ENCODE measurements at places on chromosomes 4 and X.

- DNase-seq: no peak
Observed at GRCh38 chrX:42536286-42536685, 241.7 kb downstream of the PPP1R2C start.

DNA sequence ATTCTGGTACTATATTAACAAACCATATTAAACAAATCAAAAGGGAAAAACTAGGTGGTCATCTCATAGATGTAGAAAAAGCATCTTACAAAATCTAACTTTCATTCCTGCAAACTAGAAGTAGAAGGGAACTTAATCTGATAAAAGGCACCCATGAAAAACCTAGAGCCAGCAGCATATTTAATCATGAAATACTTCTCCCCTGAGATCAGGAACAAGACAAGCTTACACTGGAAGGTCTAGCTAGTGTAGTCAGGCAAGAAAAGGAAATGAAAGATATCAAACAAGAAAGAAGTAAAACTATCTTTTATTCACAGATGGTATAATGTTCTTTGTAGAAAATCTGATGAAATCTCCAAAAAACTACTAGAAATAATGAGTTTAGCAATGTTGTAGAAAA, 41.2 kb downstream of the ATP10D start:
- DNase-seq: no peak

DNA sequence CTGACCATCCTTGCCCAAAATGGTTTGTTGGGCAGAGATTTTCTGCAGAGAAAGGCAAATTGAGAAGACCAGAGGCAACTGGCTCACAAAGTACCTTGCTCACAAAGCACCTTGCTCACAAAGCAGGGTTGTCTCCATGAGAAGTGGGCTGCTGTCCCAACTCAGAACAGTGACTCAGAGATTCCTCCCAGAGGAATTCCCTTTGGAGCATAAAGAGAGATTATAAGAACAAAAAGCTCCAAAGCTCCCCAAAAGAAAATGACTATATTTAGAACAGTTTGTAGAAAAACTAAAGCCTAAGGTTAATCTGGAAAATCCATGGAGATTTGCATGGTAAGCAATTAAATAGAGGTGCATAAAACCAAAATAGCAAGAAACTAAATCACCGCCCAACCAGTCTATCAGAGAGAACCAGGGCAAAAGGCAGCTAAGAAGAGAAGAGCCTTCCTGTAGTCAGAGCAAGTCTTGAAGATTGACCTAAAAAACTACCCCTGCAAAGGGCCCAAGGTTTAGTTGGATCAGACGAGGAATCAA, 731.4 kb downstream of the FAT4 start:
- no peak for DNase-seq

DNA sequence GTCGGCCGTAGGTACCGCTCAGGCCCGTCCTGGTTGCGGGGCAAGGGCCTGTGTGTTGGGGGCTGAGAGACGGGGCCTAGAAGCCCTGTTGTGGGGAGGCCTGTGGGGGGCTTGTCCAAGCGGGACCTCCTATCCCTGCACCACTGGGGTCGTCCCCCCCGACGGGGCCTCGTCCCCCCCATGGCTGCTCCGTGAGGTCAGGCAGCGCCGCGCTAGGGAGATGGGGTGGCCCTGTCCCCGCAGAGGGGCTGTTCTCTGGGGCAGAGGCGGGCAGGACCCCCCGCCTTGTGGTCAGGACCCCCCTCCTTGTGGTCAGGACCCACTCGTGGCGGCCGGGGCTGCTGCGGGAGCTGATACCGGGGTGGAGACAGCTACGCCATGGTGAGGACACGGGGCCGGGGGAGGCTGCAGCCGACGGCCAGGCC, 12.1 kb upstream of the GTPBP6 start:
- DNase-seq: no peak

DNA sequence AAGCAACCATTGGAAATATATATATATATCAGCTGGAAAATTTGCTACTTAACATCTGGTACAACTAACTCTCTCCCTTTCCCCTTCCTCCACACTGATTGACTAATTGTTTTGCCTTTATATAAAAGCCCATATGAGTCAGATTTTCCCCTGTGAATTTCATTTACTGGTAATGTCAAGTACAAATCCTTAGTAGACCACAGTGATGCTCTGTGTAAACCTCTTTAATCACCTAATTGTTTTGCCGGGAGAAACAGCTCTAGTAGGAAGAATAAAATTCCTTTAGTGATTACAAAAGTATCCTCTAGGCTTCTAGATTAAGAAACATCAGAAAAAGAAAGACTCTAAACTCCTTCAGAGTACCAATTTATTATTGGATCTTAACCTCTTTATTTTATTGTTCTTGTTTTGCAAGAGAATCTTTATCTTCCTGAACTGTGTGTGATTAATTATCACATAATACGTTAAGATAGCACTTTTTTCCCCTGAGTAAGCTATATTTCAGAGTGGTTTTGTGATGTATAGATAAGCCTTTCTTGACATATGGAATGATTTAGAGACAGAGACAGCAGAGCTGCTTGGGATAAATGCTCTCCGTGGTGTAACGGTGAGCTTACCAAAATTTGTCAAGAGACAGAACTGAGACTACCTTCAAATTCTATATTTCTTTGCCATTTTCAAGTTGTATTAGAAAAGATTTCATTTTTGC, 1606.4 kb upstream of the TENM3 start:
- DNase-seq: no peak

DNA sequence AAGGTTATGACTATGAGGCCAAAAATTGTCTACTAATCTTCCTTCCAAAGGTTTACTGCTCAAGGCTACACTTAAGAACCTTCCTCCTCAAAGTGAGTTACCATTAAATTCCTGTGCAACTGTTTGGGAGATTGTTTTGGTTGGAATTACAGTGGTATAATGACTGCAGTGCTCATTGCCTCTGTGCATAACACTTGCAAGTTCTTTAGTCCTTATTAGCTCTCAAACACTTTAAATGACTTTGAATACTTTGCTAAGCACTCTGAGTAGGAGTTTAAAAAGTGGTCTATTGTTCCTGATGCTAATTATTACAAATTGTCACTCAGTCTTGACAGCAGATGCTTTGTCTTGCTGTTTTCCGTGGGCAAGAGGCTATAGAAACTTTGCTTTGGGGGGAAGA, 422.8 kb upstream of the PABPC4L start:
- DNase-seq: no peak

GRCh38 chrX:97629597-97629985, 745.9 kb downstream of the RPA4 start:
- DNase-seq: no peak

DNA sequence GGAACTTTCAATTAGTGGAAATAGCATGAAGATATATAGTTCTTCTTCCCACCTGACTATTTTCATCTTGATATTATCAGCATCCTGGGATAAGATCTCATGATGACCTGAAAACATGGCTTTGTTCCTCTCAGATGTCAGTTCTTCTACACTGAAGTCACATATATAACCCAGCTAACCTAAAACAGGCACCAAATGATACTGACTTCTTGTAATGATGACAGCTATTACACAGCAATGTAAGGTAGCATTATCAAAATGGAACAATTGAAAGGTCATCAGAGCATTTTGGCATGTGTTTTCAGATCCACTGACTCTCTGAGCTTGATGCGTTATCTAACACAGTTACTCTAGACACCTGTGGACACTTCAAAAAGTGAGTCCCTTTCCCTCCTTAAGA, 469.9 kb downstream of the INPP4B start:
- DNase-seq: no peak

GRCh38 chr4:25377572-25378436, 741 bp downstream of the ANAPC4 start:
- no peak for DNase-seq

GRCh38 chrX:129631849-129632248, 22.9 kb downstream of the APLN start:
- no peak for DNase-seq

- DNase-seq: no peak
Observed at GRCh38 chr4:183806341-183806740, 98.8 kb upstream of the STOX2 start.

GRCh38 chr4:30720661-30721184, 554 bp downstream of the PCDH7 start:
- no peak for DNase-seq

DNA sequence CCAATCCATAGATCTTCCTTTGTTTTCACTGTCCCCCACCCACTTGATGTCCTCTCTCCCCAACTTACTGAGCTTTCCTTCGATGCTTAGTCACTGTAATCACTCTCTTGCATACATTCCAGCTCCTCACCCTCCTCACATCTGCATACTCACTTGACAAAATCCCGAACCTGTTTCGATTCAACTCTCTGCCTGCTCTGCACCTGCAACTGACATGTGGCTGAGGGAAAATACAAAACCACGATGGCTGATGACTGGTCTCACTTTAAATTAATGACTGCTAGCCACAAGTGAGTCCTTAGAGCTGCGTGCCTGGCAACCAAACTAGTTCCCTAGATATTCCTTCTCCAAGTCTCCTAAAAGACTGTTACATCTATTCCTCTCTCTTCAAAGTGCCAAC, 70.4 kb upstream of the FHL1 start:
- no peak for DNase-seq

All from central memory CD4-positive, alpha-beta T cell (primary cell).